ENCODE measurements at places on chromosomes 16 and 17.

DNA sequence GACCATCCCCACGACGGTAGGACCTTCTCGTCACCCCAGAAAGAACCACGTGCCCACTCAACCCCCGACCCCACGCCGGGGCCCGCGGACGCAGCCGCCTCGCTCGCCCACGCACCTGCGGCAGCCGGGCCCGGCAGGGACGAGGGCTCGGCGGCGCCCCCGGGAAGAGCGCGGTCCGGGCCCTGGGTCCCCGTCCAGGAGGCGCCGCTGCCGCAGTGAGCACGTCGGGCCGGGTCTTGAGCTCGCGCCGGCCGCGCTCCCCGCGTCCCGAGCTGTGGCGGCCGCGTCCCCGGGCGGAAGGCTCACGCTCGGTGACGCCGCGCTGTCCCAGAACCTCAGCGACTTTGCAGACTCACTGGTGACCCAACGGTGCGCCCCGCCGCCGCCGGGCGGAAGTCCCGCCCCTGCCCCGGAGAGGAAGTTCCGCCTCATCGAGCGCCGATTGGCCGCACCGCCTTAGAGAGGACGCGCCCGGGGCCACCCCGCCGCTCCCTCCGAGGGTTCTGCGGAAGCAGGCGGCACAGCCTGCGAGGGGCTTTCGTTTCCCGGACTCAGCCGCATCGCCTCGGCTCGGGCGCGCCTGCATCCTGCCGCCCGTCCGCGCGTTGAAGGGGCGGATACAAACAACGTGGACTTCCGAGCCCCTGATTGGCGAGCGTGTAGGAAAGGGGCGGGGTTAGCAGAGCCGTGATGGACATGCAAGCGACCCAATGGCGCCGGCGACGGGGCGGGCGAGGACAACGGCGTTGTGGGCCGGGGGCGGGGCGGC lies 793 bp upstream of the RAB40C start:
- DNase-seq: peak; percentile 96

DNA sequence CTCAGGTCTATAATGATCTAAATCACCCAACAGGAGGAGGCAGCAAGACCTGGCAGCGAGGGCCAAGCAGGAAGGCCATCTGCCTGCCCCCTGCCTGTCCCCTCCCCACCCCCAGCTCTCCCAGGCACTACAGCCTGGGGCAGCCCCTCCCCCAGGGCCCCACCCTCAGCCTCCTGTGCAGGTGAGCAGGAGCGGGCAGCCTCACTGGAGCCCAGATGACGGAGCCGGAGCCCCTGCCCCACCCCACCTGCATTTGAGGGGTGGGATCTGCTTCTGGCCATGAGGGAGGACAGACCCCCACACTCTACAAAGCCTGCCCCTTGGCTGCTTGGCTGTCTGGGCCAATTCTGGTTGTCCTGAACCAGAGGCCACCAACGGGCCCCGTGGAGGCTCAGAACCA lies 12.4 kb upstream of the BAHCC1 start:
- DNase-seq: no peak

DNA sequence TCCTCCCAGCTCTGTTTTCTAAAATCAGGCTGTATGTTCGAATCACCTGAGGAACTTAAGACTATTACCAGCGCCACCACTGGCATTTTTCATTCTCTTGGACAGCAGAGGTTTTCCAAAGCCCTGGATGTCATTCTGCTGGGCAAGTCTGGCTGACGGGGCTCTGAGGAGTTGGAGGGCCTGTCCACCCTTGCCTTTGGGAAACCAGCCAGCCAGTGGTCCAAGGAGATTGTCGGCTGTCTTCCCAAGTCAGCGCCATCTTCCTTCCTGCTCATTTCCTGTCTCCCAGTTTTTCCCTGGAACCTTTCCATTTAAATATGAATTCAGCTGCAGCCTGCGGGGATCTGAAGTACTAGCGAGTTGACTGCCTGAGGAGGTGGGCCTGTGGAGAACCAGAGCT lies 258.3 kb downstream of the PRKCA start:
- no peak for DNase-seq

- no peak for DNase-seq
Measured at GRCh38 chr17:50181591-50182560, 16.1 kb downstream of the SGCA start.

- no peak for DNase-seq
Measured at GRCh38 chr16:11403534-11403795, 58.2 kb downstream of the RMI2 start.

- no peak for DNase-seq
Measured at GRCh38 chr16:85334718-85335583, 222.7 kb upstream of the CIBAR2 start.

GRCh38 chr16:77344341-77344740 lies 90.5 kb downstream of the ADAMTS18 start:
- no peak for DNase-seq

GRCh38 chr17:42276359-42276608 lies at the start of gene STAT5B:
STAT5B (minus strand) TSS chr17:42276391; CDS start chr17:42232127, 44,264 bp downstream.
- peak; percentile 67 for DNase-seq

GRCh38 chr16:2852003-2852730 lies 5.8 kb downstream of the PRSS22 start:
- no peak for DNase-seq

DNA sequence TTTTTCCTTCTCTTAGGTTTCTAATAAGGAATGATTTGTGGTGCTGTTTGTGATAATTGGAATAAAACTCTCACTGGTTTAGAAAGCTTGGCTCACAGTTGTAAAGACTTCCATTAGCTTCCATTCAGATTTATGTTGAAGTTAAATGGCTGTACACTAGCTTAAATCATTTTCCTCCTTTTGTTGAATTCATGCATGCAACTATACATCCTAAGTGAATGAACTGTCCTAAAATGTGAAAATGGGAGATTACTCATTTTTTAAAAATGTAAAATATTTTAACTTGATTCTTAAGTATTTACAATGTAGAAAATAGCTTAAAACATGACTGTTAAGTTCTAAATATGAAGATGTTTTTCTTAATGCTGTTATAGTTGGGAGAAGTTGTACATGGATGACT lies 15.2 kb downstream of the PRKCA start:
- DNase-seq: no peak
